ENCODE measurements at places on chromosomes 1 and 21.
A peak's percentile ranks its signal among the peaks of the same experiment; 100 is the strongest.

GRCh38 chr1:116628448-116628847 lies 39.1 kb downstream of the IGSF3 start:
- DNase-seq, result no peak

GRCh38 chr1:39110882-39111281 lies 84.7 kb downstream of the NDUFS5 start:
- peak; percentile 55 for DNase-seq

- DNase-seq, result no peak
These were observed 42.8 kb downstream of the HS2ST1 start for GRCh38 chr1:86957221-86957620.

- no peak for DNase-seq
These were observed 6.0 kb upstream of the SIM2 start for GRCh38 chr21:36692835-36693488.

DNA sequence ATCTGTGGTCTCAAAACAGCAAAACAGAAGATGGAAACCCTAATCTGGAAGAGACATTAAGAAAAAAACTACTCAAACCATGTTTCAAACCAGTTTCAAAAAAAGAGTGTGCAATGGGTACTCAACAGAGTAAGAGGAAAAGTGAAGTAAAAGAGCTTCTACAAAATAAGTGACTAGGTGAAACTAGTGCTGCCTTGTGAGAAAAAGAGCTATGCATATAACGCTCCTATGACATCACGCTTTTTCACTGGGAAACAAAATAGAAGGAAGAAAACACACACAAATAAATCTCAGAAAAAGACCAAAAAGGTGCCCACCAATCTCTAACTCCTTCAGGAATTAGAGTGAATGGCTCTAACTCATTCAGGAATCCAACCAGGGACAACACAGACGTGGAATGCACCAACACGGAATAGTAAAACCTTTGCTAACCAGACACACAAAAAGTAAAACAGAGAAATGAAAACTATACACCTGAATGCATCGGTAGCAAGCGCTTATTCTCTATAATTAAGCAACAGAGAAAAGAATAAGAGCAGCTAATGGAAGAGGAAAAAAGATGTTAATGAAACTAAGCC lies 1.3 kb downstream of the FOXJ3 start:
- DNase-seq, result no peak

DNA sequence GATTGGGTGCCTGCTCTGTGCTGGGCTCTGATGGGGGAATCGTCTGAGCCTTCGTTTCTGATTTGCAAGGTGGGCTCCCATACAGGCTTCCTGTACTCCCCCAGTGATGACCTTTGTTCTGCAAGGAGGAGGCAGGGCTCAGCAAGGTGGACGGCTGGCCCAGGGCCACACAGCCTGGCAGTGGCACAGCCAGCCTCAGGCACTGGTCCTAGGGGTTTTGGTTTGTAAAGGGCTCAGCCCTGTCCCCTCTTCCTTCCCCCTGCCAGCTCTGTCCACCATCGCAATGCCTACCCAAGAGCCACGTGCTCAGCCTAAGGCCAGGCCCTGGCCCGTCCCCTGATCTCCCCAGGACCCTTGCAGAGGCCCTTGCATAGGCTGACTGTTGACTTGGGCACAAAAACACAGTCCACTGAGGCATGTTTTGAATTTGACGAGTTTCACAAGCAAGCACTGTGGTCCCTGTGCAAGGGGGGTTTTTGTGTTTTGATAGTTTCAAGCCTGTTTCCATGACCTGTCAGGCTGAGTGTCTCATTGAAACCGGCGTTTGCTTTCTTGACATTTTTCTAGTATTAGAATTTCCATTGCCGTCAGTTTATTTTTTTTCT lies 39.5 kb upstream of the TNFRSF1B start:
- DNase-seq, result no peak

- no peak for DNase-seq
These were observed 534.6 kb upstream of the PTBP2 start for GRCh38 chr1:96187020-96187419.

- no peak for DNase-seq
These were observed 196.3 kb downstream of the SDCCAG8 start for GRCh38 chr1:243452092-243452491.

DNA sequence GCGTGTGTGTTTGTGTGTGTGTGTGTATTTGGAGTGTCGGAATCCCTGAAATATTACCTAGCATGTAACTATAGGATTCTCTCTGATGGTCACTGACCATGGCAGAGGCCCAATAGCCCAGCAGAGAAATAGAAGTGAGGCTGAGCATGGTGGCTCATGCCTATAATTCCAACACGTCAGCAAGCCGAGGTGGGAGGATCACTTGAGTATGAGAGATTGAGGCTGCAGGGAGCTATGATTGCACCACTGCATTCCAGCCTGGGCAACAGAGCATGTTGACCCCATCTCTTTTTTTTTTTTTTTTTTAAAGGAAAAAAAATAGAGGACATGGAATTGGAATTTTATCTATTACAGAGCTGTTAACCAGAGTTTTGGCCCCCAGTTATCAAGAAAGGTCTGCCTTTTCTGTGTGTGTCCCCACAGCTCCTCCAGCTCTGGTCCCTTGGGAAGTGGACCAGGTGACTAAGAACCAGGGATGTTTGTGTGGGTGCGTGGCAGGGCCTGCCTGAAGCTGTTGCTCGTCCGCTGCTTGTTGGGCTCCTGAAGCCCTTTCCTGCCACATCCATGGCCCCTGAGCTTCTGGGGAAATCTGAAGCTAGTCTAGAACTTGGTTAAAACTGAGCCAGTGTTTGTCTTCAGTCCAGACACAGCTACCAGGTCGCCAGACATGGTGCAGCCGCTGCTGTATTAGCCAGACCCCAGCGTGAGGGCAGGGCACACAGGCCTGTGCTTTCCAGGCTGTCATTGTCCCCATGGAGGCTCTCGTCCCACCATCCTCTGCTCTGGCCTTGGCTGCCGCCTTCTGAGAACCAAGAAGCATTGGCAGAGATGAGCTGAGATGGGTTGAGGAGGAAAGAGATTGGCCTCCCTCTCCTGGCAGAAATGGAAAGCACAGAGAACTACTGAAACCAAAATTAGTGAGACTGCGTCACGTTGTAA lies 25.5 kb downstream of the CAPN9 start:
- peak; percentile 71 for DNase-seq

GRCh38 chr1:198915327-198916231 lies 276.7 kb downstream of the PTPRC start:
- DNase-seq, result no peak

GRCh38 chr1:113433184-113433583 lies 42.9 kb downstream of the MAGI3 start:
- DNase-seq, result peak; percentile 26

DNA sequence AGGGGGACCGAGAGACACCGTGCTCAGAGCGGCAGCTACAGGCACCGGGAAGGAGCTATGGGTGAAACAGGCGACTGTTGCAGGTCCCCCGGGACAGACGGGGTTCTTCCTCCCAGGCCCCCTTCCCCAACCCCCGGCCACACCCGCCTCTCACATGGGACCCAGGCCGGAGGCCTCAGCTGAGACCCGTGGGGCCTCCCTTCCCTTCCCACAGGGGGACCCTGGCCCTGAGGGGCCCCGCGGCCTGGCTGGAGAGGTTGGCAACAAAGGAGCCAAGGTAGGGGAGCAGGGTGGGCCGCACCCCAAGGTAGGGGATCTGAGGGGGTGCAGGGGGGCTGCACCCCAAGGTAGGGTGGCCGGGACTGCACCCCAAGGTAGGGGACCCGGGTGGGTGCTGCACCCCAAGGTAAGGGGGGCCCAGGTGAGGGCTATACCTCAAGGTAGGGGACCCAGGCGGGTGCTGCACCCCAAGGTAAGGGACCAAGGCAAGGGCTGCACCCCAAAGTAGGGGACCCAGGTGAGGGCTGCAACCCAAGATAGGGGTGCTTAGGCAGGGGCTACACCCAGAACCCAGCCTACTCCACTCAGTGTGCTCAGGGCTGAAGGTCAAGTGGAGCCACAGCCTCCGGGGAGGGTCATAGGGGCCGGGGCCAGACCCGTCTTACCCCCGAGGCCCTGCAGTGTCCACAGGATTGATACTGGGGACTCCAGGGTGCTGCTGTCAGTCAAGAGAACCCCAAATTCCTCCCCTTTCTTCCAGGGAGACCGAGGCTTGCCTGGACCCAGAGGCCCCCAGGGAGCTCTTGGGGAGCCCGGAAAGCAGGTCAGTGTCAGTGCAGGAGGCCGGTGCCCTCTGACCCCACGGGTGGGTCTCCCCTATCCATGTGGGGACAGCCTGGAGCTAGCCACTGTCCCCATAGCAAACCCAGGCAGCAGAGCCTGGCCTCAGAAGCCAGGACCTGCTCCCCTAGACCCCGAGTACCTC lies 22.7 kb downstream of the COL6A2 start:
- DNase-seq, result no peak

GRCh38 chr1:93991271-93991670 lies 82.0 kb upstream of the GCLM start:
- no peak for DNase-seq

DNA sequence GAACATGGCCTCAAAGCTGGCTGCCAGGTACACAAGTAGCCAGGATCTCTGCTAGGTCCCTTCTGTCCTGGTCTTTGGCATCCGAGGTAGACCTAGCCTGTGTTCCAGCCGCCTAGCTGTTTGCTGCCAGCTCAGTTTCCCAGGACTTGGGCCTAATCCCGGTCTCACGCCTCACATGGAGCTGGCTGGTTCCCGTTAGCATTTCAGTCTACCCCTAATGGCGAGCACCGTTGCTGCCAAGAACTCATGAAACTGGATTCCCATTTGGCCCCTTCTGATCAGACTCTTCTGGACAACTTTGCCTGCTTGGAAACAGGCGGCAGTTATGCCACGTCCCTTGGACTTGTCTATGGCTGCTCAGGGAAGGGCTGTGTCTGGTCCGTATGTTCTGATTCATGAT lies 26.2 kb upstream of the HHAT start:
- DNase-seq, result no peak

DNA sequence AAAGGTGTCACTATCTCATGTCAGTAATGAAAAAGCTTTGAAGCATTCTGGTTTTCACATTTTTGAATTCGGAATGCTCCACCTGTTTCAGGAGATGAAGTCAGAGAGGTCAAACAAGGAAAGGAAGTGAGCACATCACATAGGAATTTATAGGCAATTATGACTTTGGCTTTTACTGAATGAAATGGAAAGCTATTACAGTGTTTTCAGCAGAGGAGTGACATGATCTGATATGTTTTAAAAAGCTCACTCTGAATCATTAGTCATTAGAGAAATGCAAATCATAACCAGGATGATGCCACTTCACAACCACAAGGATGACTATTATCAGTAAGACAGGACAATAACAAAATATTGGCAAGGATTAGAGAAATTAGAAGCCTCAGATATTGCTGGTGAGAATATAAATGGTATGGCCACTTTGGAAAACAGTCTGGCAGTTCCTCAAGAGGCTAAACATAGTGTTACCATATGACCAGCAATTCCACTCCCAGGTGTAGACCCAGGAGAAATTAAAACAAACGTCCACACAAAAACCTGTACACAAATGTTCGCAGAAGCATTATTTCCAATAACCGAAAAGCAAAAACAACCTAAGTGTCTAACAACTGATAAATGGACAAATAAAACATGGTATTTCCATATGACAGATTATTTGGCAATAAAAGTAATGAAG lies 7.5 kb downstream of the TAF1A start:
- peak; percentile 40 for DNase-seq

DNA sequence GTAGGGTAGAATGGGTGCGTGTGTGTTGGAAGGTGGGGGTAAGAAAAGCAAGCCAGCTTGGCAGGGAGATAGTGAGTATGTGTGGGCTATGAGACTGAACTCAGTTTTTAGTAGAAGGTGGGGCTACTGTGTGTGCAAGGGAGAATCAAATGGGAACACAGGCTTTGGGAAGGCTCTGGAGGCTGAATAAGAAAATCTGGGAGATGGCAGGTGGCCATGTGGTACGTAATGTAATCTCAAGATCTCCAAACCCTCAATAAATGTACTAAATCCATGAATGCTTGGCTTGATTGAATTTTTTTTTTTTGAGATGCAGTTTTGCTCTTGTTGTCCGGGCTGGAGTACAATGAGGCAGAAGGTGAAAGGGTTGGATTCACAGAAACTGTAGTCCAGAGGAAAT lies 3.5 kb upstream of the ZSCAN20 start:
- DNase-seq, result no peak

GRCh38 chr1:54336116-54336515 lies 70.1 kb downstream of the SSBP3 start:
- DNase-seq, result no peak

DNA sequence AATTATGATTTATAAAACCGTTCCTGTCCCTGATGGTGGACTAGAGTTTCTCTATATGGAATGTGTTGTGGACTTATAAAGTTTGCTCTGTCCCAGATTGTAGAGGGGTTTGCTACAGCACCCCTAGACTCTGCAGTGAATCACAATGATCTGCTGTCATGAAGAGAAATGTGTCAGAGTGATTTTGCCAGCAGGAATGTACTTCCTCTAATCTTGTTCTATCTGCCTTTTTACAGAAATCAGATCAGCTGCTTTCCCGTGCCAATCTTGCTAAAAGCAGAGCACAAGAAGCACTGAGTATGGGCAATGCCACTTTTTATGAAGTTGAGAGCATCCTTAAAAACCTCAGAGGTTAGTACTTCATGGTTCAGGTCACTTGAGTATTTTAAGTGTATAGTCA lies 52.0 kb downstream of the LAMC2 start:
- DNase-seq, result peak; percentile 36

DNA sequence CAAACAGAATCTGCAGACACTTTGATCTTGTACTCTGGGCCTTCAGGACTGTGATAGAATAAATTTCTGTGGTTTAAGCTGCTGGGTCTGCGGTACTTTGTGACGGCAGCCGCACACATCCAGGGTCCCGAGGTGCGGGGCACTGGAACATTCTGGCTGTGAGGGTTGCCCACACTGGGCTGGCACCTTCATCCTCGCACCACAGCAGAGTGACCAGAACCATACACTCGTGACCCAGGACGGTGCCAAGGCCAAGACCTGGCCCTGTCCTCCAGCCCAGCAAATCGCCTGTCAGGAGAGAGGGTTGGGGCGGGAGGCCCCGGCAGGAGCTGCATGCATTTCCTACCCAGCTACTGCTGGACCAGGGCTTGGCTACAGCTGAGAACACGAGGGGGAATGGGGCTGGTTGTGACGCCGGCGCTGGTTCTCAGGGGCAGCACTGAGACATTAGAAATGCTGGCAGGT lies 2.6 kb upstream of the FTCD start:
- no peak for DNase-seq

GRCh38 chr1:93629101-93630059 lies 52.3 kb downstream of the BCAR3 start:
- peak; percentile 90 for DNase-seq

DNA sequence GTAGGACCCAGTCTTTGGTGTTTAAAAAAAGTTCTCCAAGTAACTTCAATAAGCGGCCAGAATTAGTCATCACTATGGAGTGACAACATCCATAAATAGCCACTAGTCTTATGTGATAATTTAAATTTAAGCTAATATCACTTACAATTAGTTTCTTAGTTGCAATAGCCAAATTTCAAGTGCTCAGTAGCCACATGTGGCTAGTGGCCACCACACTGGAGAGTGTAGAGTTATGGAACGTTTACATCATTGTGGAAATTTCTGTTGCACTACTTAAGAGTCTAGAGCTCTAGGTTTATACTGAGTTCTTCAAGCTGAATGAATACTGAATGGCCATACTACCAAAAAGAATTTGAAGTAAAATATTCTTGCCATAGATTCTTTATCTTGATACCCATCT lies 121.1 kb downstream of the RUNX1 start:
- DNase-seq, result peak; percentile 43

- no peak for DNase-seq
These were observed 881.3 kb upstream of the ADGRL2 start for GRCh38 chr1:80919426-80919825.

- DNase-seq, result peak; percentile 53
These were observed 118.6 kb upstream of the IFFO2 start for GRCh38 chr1:19074902-19075721.

Data from fibroblast of lung (primary cell).